ENCODE measurements at places on chromosomes 7 and 10.

- no peak for DNase-seq
These were observed 349.2 kb upstream of the PRKCQ start for GRCh38 chr10:6929148-6929830.

DNA sequence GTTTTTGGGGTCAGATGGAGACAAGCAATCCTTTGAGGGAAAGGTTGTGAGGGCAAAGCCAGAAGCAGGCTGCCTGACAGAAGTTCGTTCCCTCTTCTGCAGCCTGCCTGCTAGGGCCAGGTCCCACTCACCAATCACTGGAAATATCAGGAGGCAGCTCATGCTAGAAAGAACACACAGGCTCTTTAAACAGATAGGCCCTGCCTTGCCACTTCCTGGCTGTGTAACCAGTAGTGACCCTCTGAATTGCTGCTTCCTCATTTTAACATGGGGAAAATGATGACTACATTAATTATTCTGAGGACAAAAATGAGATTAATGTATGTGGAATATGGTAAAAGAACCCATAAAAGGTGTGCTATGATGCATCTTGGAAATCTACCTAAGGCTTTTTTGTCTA, 50.5 kb upstream of the MRLN start:
- no peak for DNase-seq

DNA sequence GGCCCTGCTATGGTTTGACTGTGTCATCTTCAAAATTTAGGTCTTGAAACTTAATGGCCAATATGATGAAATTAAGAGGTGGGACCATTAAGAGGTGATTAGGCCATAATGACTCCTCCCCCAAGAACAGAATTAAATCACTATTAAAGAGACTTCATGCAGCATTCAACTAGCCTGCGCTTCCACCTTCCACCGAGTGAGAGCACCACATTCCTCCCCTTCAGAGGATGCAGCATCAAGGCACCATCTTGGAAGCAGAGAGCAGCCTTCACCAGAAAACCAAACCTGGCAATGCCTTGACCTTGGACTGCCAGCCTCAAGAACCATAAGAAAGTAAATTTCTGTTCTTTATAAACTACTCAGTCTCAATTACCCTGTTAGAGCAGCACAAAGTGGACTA, 371.1 kb upstream of the NFE2L3 start:
- no peak for DNase-seq

- peak; percentile 99 for DNase-seq
These were observed 139.2 kb downstream of the ETV1 start for GRCh38 chr7:13850185-13850752.

- no peak for DNase-seq
These were observed 247.8 kb upstream of the IGFBP3 start for GRCh38 chr7:46168671-46169383.

GRCh38 chr10:80971461-80971860, 433.8 kb downstream of the SH2D4B start:
- DNase-seq, result no peak

DNA sequence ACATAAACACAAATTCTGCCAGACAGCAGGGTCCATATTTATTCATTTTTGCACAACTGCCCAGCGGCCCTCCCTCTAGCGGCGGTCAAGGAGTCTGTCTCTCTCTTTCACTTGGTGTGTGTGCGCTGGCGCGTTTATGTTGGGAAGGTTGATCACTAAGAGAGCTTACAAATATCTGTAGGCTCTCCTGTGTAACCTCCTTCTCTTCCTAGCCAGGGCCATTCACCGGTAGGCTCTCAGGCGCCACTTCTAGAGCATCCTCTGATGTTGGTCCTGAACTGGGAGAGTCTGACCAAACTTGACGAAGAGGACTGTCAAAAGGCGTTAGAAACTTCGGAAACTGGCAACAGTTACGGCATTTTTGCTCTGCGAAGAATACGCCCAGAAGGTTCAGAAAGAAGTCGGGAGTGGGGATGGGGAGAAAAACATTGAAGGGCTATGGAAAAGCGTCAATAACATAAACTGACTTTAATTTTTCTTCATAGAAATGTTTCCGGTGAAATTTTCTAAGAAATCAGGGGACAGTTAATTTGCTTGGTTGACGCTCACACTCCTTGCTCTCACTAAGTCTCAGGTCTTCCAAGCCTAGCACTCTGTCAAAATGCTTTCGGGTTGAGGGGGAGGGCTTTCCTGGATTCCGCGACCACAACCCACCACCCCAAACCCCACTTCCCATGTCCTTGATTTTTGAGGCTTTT, 731.1 kb downstream of the ZWINT start:
- DNase-seq, result peak; percentile 21
